OCI-LY7 (cell line): ENCODE measurements at places on chromosomes 3 and 15. TPM values are rescaled to one million over a fixed set of nuclear protein-coding genes. Genes with fewer than 3 reads are reported as not detected.

CCNDBP1 gene
- total RNA-seq: 53.1 and 70.0 TPM in 2 replicates

DNA sequence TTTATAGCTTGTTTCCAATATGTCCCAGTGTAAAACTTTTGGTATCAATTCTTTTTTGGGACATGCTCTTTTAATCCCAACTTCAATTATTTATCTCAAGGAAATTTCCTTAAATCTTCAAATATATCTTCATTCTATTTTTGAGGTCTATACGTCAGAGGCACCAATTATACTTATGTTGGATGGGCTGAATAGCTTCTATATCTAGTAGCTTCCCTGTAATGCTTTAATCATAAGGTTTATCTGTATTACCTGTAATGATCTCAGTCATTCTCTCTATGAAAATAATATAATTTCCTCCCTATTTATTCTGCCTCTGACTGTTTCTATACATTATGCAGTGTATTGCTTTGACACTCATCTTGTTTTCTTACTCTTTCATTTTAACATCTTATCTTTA is 29.9 kb upstream of the MCCC1 start:
- peak; percentile 45 for DNase-seq

CCR1 gene
- not detected in 2 replicates for total RNA-seq

- DNase-seq: no peak
These were observed 68.4 kb upstream of the HACD2 start for GRCh38 chr3:123653221-123653682.

GOLGA6A gene
- 0.13 and 0.63 TPM in 2 replicates for total RNA-seq

DNA sequence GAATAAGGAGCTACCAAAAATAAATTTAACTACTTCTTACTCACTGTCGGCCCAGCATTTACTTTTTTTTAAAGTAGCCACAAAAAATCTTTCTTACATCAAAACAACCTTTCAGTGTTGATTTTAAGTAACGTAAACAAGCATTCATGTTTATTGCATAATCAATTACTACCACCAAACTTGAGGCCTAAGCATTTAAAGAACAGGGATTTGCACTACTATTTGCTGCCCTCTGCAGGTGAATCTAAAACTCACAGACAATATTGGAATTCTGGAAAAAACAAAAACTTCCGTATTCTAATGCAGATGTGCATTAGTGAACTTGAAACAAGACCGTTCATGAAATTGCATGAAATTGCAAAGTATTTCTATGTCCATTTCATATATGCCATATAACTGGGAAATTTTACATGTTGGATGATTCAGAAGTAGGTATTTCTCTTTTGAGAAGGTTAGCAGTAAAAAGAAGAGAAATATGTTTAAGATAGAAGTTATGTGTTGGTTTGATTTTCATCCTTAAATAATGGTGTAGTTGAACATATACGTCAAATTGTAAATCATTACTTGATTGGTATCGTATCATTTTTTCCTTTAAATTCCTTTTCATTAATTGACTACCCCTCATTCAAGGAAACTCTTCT is 55.6 kb downstream of the CGGBP1 start:
- DNase-seq: peak; percentile 49

ALDH1A2 gene
- not detected in 2 replicates for total RNA-seq

GRCh38 chr3:67000009-67000408 is 1.9 kb downstream of the KBTBD8 start:
- peak; percentile 82 for DNase-seq
